ENCODE measurements at places on chromosomes 3 and 15.

GRCh38 chr3:69948246-69948862 lies 51.2 kb upstream of the SAMMSON start:
- peak; percentile 72 for DNase-seq

DNA sequence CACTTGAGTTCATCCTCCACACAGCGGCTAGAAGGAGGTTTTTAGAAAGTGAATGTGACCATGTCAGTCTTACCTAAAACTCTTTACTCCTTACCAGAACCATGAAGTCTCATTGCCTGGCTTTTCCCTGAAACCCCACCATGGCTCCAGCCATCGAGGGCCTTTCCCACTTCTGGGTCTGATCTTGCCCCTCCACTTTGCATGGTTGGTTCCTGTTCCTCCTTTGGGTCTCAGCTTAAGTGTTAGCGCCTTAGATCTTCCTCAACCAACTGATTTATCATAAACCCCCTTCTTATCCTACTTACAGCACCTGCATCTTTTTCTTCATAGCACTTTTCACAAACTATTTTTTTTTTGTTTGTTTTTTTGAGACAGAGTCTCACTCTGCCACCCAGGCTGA lies 45.9 kb upstream of the ULK4 start:
- no peak for DNase-seq

- peak; percentile 74 for DNase-seq
These were observed 35.2 kb downstream of the SLC6A20 start for GRCh38 chr3:45760878-45761711.

DNA sequence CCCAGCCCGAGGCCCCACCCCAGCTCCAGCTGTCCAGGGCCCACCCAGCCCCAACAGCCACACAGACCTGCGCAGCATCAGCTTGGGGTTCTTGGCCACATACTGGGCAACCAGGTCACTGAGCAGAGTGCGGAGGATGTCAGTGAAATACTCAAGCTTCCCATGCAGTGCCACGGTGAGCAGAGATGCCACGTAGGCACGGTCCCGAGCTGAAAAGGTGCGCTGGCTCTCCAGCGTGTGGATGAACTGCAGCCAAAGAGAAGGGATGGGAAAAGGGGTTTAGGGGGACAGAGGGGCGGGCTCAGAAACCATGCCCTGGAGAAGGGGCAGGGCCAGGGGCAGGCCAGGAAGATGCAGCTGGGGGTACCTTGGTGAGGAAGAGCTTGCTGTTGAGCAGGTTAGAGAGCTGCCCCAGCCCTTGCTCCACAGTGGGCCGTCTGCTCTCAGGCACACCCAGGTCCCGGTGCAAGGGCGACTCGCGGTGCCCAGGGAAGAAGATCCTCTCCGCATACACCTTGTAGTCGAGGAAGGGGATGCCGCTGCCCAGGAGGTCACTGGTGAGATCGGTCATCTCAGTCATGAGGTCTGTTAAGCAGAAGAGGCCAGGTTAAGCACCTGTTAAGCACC lies 17.4 kb downstream of the PLXNB1 start:
- no peak for DNase-seq

DNA sequence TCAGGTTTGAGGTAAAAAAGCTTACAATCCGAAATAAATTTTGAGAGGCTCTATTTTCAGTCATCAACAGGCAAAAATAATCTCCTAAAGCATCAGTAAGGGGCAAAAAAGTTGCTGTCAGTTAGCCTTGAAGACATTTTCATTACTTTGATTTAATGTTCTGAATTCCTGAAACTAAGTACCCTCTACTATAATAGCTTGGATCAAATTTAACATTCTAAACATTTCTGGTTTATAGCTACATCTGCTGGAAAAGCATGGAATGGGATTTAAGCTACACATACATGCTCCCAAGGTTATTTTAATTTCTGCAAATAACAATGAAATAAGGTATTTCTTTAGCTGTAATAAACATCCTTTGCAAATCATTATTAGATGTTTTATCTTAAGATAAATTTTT lies 245.4 kb downstream of the ULK4 start:
- peak; percentile 38 for DNase-seq

GRCh38 chr15:33074212-33074611 lies 120.3 kb downstream of the FMN1 start:
- no peak for DNase-seq

- DNase-seq: no peak
These were observed 108.6 kb downstream of the ADCY5 start for GRCh38 chr3:123340336-123340735.

DNA sequence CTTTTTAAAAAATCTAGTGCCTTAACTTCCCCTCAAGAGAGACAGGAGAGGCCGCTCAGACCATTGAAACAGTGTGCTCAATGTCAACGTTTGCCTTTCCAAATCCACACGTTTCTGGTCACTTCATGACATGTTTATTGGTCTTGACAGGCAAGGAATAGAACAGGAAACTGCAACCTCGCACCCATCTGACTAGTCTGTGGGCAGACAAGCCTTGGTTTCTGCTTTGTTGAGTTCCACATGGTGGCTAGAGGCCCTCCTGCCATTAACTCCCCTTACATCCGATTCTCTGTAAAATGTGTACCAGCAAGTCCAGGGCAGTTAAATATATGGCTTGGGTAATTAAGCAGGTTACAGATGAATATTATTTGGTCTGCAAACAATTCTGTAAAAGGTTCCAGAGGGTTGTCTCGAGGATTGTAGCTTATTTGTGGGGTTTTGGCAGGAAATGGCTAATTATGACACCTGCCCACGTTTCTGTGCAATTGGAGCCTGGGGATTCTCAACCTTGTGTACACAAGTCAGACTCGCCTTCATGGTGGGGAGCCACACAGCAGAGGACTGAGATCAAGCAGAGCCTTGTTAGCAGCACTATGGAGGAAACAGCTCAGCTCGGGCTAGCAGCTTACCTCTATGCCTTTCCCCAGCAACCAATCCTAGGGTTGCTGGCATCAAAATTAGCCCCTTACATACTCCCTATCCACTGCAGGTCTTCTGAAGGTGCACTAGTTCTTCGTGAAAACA lies 317.5 kb upstream of the IGF1R start:
- no peak for DNase-seq

DNA sequence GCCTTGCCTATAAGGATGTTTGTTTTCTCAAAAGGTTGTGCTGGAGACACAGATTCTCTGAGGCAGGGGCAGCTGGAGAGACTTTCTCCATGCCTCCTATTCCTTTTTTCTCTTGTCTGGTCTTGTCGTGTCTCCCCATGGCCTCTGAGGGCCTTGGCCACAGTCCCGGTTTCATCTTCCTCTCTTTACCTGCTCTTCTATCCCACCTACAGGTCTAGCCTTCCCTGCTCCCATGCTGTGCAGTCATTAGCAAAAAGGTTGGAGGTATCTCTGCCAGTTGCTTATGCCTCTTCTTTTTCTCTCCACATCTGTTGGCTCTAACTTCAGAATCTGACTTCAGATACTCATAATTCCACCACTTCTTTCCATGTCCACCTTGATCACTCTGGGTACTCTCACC lies 191.1 kb downstream of the IL20RB start:
- no peak for DNase-seq

DNA sequence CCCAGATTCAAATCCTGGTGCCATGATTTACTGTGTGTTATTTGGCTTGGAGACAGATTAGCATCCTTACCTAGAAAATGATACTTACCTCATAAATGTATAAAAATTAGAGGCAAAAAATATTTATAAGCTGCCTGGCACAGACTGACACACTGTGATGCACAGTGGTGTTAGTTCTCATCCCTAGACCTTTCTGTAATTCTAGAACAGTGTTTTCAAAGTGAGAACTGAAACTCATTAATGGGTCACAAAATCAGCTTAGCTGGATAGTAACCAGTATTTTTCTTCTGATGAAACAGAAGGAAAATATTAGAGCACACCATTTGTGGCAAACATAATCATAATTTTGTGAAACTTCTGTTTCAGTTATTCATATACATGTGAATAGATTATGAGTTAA lies 17.9 kb upstream of the MTHFS start:
- DNase-seq: no peak

- DNase-seq: no peak
These were observed 138.1 kb upstream of the PDZRN3 start for GRCh38 chr3:73762855-73763254.

DNA sequence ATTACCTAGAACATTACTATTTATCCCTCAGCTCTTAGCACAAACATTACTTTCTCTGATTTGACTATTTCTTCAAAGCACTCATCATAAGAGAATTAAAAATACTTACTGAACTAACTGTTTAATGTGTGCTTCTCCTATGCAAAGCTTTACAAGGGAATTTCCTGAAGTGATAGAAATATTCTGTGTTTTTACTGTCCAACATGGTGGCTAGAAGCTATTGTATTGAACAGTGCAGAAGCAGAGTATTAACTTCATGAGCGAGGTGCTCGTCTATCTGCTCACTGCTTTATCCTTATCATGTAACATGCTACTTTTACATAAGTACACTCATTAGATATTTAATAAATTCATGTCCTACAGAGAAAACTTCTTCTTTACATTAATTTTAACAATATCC lies 239.1 kb downstream of the ISL2 start:
- DNase-seq: no peak

- DNase-seq: no peak
These were observed 566.0 kb downstream of the ROBO2 start for GRCh38 chr3:77605865-77606264.

DNA sequence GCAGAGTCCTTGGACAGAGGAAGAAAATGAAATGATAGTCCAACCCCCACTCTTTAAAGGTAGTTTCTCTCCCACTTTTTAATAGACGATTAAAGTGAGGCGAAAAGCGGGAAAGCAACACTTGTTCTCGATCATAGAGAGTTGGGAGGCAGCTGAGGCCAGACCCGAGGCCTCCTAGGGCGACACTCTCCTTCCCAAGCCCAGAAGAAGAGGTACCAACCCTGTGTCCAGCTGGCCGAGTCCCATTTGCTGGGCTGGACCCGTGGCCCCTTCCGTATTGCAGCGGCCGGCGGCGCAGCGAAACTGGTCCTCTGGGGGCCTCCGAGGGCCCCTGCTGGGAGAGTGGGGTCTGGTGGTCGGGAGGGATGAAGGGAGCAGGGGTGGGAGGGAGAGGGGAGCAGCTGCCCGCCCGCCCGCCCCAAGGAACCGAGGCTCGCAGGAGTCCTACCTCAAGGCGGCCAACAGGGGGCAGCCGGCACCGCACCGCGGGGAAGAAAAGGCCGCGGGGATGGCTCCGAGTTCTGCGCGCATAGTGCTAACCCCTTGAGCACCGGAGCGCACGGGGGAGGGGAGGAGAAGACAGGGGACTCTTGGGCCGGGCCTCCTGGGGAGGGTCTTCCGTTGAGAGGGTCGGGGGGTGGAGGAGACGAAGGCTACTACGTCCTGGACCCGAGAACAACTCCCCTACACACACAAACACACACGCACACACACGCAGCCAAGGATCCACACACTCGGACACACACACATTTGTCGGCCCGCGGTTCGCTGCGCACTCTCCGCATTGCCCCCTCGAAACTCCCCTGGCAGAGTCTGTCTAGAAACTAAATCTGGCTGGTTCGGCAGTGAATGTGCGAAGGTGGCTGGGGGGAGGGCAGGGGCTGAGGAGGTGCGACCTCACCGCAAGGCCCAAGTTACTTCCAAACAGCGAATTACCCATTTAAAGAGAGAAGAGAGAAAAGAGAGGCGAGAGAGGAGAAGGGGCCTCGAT lies 2.0 kb downstream of the WNT5A start:
- peak; percentile 69 for DNase-seq

DNA sequence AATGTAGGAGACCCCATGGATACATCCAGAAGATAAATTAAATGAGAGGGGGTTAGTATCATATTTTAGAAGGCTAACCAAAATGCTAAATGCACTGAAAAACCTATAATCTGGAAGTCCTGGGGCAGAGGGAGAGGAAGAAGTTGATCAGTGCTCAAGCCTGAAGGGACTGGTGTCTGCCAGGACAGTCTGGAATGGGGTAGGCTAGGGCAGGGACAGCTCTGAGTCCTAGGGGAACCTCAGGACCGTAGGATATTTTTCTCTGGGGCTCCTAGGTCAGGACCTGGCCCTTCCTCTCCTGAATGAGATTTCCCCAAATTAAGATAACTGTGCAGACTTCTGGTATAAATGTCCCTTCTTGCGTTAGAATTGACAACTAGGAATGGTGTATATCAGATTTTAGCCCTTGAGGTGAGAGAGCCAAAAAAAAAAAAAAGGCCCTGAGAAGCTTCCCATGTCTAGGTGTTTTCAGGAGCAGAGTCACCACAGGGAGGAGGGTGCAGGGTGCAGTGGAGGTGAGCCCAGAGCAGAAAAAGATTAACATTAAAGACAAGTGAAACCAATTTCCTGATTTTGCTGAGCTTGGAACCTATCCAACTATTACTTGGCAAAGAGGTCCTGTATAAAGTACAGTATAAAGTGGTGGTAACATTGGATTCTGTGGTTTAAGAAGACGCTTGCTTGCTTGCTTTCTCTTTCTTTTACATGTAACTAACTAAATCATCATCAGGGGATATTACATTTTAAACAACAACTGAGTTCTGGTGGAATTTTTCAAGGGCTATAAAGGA lies 63.5 kb downstream of the HACD2 start:
- DNase-seq: no peak

DNA sequence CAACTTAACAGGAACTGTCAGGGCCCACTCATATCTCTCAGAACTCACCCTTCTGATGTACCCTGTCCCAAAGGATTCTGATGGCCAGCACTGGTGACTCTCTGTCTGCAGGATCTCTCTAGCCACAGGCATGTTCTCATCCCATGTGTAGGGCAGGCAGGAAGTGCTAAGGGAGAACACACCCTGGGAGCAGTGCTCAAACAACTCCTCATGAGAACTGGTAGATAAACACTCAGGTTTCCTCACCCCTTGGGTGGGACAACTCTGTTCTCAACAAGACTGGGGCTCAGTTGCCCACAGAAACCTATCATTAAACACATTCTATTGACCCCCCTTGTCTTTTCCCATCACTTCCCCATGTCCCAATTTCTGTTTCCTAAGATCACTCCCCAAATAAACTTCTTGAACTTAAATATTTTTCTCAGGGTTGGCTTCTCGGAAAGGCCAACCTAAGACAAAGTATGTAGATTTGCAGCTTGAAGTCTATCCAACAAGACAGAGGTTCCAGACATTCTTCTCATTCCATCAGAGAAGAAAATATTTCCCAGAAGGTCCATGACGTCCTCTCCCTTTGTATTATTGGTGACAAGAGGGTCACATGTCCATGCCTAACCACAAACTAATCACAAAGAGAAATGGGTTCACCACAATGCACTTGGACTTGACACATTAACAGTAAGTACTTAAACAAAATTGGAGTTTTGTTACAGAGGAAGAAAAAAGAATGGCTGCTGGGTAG lies 276.6 kb upstream of the GADL1 start:
- DNase-seq: peak; percentile 14

Measured in SK-MEL-5 (cell line).